Cortex of kidney (tissue), 1 donor: ENCODE measurements at places on chromosomes 12 and 14.

- DNase-seq = no peak
These were observed 226.9 kb downstream of the EPS8 start for GRCh38 chr12:15562263-15562662.

DNA sequence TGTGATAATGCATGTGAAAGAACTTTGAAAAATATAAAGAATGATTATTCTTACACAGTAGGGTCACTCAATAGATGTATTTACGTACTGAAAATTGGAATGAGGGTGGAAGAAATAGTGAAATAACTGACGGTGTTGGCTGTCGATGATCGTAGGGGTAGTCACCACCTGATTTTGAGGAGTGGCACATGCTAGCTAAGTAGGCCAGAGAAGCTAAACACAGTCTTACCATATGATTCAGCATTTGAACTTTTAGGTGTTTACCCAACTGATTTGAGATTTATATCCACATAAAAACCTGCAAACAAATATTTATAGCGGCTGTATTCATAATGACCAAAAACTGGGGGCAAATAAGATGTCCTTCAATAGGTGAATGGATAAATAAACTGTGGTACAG, 47.6 kb upstream of the HIF1A start:
- DNase-seq = no peak

GRCh38 chr12:20560935-20561334, 134.2 kb upstream of the SLCO1C1 start:
- no peak for DNase-seq

DNA sequence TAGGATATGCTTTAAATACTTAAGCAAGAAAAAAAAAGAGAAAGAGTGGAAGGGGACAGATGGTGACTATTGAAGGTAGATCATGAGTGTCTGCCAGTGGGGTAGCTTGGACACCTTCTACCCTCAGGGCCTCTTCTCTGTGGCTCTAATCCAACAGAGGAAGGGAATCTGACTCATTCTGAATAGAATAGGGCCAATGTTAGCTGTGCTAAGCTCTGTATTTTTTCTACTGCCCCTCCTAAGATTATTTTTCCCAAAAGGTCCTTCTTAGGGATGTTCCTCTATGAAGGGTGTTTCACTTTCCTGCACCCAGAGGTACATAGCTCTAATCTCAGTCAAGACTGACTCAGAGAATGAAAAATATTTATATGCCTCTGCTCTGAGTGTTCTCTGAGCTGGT, 25.6 kb downstream of the UNC79 start:
- DNase-seq = no peak

- DNase-seq = no peak
These were observed 6.3 kb downstream of the FRS2 start for GRCh38 chr12:69476276-69477017.

DNA sequence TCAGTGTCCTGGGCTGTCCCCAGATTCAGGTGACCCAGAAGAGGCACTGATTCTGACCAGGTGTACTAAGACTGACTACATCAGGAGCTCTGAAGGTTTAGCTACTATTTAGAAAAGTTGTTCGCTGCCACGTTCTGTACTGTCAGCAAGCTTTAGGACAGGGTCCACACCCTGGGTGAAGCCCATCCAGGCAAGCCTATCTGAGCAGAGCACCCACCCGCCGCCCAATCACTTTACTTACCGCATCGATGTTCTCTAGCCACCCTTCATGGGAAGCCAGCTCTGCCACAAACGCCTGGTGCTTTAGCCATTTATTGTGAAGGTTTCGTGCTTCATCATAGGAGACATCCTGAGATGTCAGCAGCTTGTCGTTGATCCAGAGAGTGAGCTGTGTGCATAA, 79.8 kb downstream of the PLEKHG3 start:
- no peak for DNase-seq

DNA sequence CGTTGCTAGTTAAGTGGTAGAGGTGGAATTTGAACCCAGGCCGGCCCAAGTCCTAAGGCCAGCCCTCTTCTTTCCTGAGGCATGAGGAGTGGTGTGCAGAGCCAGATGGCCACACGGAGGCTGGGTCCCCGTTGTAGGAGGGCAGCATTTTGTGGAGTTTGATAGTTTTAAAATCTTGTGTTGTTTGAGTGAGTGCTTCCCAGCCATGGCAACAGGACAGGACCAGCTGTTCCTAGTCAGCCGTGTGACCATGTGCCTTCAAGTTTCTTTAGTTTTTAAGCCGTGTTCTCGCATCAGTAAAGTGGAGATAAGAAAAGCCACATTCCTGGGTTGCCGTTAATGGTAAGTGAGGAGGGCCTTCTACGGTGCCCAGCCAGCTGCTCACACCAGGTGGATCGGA, 44.4 kb downstream of the UBE3B start:
- DNase-seq = no peak

GRCh38 chr12:42933461-42934081, 344.0 kb upstream of the PRICKLE1 start:
- no peak for DNase-seq

GRCh38 chr12:3138941-3139511, 61.8 kb downstream of the TSPAN9 start:
- DNase-seq = no peak

DNA sequence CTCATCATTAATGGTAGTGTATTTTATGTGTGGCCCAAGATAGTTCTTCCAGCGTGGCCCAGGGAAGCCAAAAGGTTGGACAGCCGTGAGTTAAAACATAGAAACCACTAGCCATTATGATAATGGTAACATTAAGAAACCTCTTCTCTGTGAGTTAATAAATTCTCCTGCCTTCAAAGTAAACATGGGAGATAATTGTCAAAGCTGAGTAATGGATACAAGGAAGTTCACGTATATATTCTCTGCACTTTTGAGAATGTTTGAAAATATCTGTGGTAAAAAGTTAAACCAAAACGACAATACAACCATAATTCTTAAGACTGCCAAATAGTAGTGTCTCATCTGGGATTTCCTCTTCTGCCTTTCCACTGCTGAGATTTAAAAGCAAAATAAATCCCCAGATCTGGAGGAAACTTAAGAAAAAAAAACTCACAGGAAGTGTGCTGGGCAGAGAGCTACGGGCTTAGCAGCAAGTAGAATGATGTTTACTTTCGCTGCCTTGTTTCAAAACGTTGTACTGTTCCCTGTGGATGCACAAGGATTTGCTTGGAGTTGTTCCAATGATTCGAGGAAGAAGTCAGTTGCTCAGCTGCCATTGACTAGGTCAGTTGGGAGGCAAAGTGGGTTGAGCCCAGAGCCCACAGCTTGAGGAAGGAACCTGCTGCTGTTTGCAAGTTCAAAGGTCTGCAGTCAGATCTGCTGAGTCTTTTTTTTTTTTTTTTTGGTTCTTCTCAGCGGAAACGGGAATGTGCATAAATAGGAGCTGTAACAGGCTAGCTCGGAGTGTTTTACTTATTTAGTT, 1.7 kb downstream of the TPCN1 start:
- DNase-seq = no peak

DNA sequence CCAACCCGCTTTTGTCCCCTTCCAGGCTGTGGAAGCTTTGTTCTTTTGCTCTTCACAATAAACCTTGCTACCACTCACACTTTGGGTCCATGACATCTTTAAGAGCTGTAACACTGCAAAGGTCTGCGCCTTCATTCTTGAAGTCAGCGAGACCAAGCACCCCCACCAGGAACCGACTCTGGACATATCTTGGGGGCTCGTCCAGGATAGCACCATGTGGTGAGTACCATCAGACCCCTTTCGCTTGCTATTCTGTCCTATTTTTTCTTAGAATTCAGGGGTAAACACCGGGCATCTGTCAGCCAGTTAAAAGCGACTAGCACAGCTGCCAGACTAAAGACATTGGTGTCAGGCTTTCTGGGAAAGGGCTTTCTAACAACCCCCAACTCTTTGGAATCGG, 137.6 kb upstream of the PPFIA2 start:
- no peak for DNase-seq

GRCh38 chr14:44895716-44896115, 66.0 kb downstream of the KLHL28 start:
- DNase-seq = no peak

DNA sequence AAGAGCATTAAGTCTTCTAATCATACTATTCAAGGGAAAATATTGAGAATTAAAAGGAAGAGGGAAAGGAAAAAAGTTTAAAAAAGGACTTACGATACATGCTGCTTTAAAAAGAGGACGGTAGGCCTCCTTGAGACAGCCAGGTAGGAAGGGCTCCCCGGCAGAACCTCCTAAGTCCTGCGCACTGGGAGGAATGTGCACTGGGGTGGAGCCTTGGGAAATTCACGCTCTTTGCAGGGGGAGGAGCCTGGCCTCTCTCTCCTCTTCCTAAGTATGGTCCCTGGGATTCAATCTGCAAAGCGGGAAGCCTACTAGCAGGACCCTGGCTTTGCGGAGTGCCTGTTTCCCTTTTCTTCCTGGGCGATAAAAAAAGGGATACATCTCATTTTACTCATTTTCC, 553.0 kb downstream of the RPS29 start:
- no peak for DNase-seq

- no peak for DNase-seq
These were observed 17.2 kb upstream of the C12orf76 start for GRCh38 chr12:110065540-110065939.

- no peak for DNase-seq
These were observed 21.7 kb upstream of the GARIN2 start for GRCh38 chr14:67167420-67168109.
